ENCODE measurements at places on chromosomes 7 and 10.

GRCh38 chr10:133184591-133185244, 24.7 kb downstream of the KNDC1 start:
- no peak for DNase-seq

GRCh38 chr7:66105263-66105748, 9.3 kb upstream of the CRCP start:
- no peak for DNase-seq

GRCh38 chr7:31744294-31744874, 57.4 kb downstream of the PPP1R17 start:
- peak; percentile 11 for DNase-seq

GRCh38 chr7:137434946-137435345, 91.4 kb upstream of the PTN start:
- no peak for DNase-seq

GRCh38 chr10:35447693-35448407, 111.5 kb downstream of the CCNY start:
- peak; percentile 58 for DNase-seq

- DNase-seq, result no peak
These were observed 11.2 kb upstream of the TECTB start for GRCh38 chr10:112271982-112272381.

GRCh38 chr7:4851459-4852422, 10.1 kb downstream of the PAPOLB start:
- no peak for DNase-seq

DNA sequence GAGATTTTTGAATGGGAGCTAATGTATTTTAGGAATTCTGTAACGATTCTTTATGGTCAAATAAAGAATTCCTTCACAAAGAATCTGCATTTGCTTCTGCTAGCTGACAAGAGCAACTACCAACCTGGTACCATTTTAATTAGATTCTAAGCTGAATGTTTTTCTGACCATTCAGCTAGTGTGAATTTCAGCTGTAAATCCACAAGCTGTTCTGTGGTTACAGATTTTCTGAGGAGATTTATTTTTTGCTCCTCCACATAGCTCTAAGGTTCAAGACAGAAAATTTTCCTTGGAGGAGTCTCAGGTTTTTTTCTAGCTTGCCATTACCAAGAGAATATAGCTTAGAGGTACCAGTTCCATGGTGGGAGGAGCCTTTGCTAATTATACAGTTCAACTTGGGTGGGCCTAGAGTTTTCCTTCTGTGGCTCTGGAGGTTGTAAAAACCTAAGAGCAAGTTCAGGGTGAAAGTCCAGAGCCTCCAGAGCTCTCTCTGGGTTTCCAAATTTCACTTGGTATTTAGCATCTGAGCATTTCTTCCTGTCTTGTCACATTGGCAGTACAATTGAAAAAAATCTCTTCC, 120.1 kb downstream of the JAZF1 start:
- DNase-seq, result no peak

Data from CD4-positive, alpha-beta T cell treated with Interleukin-4 for 1 hour (primary cell).